Suppressor macrophage treated with lipopolysaccharide for 1 hour (primary cell): ENCODE measurements at places on chromosomes 4 and X.

- DNase-seq: no peak
Measured at GRCh38 chrX:24990535-24990934, 25.2 kb downstream of the ARX start.

DNA sequence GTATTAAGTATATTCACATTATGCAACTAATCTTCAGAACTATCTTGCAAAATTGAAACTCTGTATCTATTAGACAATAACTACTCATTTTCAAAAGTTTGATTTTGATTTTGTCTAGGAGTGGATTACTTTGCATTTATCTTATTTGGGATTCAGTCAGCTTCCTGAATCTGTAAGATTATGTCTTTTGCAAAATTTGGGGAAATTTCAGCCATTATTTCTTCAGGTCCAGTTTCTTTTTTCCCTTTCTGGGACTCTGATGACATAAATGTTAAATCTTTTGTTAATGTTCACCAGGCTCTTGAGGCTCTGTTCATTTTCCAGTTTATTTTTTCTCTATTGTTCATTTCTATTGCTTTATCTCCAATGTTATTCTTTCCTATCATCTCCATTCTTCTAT, 15.0 kb downstream of the RPS6KA3 start:
- peak; percentile 74 for DNase-seq

DNA sequence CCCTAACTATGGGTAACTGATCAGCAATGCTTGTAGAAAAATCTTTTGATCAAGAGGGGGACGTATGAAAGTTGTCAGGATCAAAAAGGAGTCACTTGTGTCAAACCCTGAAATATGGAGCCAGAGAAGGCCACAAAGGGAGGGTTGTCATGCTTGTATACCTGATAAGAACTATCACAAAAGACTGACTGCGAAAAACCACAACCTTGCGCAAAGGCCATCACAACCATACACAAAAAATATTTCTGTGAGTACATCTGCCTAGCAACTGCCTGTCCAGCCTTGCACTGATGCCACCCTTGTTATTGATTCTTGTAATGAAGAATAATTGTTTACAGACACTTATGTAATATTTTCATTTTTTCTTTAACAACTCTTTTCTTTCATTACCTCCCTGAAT, 22.8 kb upstream of the EIF4E start:
- DNase-seq: no peak

DNA sequence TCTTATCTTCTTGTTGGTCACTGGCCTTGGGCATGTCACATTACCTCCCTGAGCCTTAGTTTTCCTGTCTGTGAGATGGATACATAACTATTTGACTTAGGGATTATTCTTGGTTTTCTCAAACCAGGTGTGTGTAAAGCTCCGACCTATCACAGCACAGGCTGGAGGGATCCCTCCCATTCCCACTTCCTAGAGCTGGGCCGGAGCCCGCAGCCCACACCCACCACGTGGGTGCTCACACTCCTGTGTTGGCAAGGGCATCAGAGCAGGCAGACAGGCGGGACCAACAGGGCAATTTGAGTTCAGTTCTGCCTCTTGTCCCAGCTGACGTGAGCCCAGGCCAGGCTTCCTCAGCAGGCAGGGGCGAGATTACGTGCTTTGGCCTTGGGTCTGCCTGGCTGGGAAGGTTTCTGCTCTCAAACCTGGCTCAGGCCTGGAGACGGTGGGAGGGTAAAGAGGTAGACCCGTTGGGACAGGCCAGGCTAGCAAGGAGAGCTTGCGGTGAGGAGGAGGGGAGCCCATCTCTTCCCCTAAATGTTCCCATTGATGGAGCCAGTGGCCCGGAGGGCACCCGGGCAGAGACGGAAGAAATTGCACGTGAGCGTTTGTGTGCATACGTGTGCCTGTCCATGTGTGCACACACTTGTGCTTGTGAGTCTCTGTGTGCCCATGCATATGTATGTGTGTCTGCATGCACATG, 734 bp upstream of the SH3TC1 start:
- DNase-seq: peak; percentile 51

GRCh38 chr4:121150003-121150402, 14.1 kb downstream of the TNIP3 start:
- DNase-seq: no peak

- DNase-seq: no peak
Measured at GRCh38 chr4:30718021-30718542, 2.1 kb upstream of the PCDH7 start.

DNA sequence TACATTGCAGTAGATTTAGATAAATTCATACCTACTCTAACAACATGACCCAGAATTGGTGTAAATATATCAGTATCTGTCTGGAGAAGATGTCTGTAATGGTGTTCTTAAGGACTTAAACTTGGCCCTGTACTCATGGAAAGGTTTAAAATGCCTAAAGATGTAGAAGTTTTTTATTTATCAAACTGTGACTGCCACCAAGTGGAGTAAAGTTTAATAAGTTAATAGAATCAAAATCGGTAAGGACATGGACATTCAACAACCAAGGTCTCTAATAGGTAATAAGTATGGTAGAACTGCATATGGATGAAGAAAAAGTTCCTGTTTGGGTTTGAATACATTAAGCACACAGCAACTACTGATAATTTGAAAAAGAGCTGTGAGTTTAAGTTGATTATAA, 474.0 kb upstream of the NDST3 start:
- DNase-seq: no peak

DNA sequence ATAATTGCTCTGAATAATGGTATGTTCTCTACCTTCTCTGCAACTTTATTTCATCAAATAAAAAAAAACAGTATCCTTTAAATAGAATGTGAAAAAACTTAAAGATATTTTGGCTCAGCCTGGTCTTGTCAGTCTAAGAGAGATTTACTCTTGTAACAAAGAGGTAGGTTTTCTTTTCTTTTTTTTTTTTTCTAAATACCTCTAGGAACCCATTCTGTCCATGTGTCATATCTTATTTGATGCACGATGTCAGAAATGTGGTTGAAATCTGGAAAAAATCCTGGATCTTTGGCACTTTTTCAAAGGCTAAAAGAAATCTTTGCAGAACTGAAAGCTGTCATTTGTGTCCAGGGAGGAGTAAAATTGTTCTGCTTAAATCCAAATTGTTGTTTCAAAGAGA, 17.3 kb upstream of the FGF5 start:
- DNase-seq: no peak

- DNase-seq: no peak
Measured at GRCh38 chr4:127922226-127922625, 41.5 kb downstream of the PLK4 start.

- peak; percentile 35 for DNase-seq
Measured at GRCh38 chrX:39652336-39652735, 445.4 kb downstream of the BCOR start.

DNA sequence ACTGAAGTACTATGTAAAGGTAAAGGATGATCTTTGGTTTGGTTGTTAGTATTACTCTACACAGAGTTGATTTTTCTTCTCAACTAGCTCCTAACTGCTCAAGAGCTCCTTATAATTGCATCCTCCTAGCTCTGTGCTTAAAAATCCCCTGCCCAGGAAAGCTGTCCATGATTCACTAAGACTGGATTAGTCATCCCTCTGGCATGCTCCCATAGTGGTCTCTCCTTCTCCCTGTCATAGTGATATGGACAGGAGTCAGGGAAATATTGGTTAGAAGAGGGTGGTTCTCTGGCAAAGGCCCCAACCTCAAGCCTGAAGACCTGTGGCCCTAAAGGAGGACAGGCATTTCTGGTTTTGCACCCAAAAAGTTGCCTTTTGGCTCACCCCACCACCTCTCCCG, 242.3 kb upstream of the KCNIP4 start:
- no peak for DNase-seq

- DNase-seq: no peak
Measured at GRCh38 chr4:38957261-38957815, 74.9 kb downstream of the TMEM156 start.

GRCh38 chr4:107689912-107690587, 30.0 kb downstream of the PAPSS1 start:
- DNase-seq: peak; percentile 12

- peak; percentile 15 for DNase-seq
Measured at GRCh38 chr4:41408859-41409593, 128.9 kb upstream of the LIMCH1 start.

GRCh38 chr4:158253350-158253980, 43.2 kb downstream of the TMEM144 start:
- peak; percentile 80 for DNase-seq

DNA sequence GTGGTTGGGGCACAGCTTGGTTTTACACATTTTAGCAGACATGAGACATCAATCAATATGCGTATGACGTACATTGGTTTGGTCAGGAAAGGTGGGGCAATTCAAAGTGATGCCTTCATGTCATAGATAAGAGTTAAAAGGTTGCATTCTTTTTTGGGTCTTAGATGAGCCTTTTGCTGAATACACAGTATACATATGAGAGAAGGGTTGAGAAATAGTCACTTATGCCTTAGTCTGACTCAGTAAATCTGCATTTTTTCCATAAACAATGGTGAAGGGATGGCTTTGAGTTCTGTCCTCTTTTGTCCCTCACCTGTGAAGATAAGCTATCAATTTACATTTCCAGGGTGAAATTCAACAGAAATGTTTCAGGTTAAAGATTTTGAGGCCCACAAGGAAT, 43.9 kb upstream of the UGT2B15 start:
- no peak for DNase-seq

GRCh38 chr4:36243355-36244256, 708 bp downstream of the ARAP2 start:
- peak; percentile 99 for DNase-seq

DNA sequence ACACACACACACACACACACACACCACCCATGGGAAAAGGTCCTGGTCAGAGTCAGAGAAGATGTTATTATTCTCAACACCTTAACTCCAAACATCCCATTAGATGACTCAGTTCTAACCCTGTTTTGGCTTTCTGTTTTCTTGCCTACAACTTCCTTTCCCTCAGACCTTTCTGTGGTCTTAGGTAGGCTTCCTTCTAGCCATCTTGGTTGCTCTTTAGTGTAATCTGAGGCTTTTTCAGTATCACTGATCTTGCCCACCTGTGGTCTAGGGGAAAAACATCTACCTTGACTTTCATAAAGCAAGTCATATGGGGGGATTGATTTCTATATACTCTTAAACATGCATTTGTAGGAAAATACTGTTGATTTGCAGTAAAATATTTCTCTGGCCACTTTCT, 56.9 kb downstream of the ATG4A start:
- no peak for DNase-seq

- DNase-seq: no peak
Measured at GRCh38 chrX:133365871-133366611, 49.2 kb downstream of the GPC4 start.

DNA sequence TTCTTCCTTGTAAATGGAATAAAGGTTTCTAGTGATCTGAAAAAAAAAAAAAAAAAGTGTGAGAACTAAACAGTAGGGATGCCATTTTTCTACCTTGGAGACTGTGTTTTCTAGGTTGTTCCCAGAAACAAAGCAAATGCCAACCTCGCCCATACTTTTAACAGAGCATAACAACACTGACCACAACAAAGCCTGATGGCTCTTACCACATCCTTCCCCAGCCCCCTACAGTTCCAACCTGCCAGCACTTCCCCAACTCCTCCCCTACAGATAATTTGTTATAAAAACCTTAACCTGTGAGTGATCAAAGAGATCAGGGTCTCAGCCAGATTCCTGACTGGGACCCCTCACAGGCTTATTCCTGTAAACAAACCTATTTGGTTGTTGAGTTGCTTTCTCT, 940.0 kb downstream of the SH3BGRL start:
- DNase-seq: no peak

DNA sequence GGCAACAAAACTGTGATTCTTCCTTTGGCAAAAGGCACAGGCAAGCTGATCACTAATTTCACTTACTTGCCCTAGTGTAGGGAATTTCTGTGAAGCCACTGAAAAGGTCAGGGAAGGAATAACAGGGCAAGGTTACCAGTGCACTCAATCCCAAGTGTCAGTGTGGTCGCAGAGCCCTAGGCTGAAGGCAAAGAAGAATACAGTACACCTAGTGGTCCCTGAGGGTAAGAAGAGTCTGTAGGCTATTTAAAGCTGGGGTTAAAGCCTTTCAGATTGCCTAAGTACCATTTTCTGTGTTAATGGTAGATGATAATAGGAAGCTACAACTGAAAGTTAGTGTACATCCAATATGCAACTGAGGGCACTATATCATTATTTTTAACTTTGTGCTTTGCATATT, 173.6 kb upstream of the NRK start:
- DNase-seq: no peak

DNA sequence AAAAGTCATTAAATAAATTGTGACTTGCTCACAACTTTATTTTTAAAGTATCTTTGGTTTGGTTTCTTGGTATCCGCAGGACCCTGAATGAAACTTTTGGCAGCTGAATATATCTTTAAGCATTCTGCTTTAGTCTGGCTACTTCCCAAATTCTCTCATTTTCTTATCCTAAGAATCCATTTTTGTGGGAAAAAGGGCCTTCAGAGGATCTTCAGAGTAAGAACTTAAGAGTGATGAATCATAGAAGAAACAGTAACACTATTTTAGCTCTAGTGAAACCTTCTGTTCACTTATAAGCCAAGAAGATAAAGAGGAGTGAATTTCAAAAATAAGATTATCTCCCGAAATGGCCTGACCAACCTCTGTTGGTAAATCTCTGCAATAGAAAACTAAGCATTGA, 540.6 kb upstream of the MAGEB18 start:
- DNase-seq: no peak

DNA sequence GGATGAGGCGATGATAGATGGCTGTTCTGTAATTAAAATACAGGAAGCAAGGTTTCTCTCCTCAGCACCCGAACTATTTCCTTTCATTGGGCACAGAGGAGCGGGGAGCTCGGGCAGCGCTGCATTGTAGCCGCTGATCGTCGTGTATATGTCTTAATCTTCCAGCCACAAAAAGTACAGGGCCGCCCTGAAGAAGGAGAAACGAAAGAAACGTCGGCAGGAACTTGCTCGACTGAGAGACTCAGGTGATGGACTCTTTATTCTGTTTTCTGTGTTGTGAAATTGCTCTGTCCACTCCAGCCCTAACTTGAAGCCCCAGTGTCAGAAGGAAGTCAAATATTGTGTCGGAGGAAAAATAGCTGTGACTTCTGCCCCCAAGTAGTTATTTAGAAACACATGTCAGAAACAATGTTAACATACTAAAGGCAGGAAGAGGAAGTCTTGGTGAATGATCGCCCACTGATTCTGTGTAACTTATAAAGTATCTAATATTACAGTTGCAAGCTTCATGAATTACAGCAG, 546 bp downstream of the ZRSR2 start:
- peak; percentile 34 for DNase-seq

DNA sequence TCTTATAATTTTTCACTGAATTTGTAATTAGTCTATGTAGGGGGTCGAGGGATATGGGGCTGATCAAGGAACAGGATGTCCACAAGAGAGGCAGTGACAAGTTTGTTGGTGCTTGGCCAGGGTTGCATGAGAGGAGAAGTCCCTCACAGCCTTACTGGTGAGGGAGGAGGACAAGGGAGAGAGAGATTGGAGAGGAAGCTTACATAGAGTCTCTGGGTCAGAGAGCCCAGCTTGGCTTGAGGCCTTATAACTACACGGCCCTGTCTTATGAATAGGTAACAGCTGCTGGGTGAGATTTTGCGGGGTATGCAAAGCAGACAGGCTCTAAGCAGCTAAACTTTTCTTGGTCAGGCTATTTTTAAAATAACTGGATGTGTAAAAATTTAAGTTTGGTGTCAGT, 37.9 kb upstream of the OTUD4 start:
- no peak for DNase-seq

GRCh38 chrX:4485912-4486311, 772.5 kb upstream of the PRKX start:
- no peak for DNase-seq

- DNase-seq: no peak
Measured at GRCh38 chr4:24730256-24731001, 64.9 kb upstream of the SOD3 start.

- no peak for DNase-seq
Measured at GRCh38 chr4:106582103-106582502, 213.5 kb upstream of the GIMD1 start.

GRCh38 chrX:44431194-44431593, 87.7 kb upstream of the EFHC2 start:
- peak; percentile 41 for DNase-seq
